ENCODE measurements at places on chromosomes 13 and 19. TPM values are rescaled to one million over a fixed set of nuclear protein-coding genes. Genes with fewer than 3 reads are reported as not detected.

The ZNF724 gene
- 1.2 TPM for total RNA-seq

The PLPPR3 gene
- 0.27 TPM for total RNA-seq

The KBTBD6 gene
- 7.2 TPM for total RNA-seq

The VWA8 gene
- 29.9 TPM for total RNA-seq

The CEACAM3 gene
- 0.29 TPM for total RNA-seq

The IL17D gene
- total RNA-seq: 1.8 TPM

The ZNF175 gene
- total RNA-seq: 9.6 TPM

DNA sequence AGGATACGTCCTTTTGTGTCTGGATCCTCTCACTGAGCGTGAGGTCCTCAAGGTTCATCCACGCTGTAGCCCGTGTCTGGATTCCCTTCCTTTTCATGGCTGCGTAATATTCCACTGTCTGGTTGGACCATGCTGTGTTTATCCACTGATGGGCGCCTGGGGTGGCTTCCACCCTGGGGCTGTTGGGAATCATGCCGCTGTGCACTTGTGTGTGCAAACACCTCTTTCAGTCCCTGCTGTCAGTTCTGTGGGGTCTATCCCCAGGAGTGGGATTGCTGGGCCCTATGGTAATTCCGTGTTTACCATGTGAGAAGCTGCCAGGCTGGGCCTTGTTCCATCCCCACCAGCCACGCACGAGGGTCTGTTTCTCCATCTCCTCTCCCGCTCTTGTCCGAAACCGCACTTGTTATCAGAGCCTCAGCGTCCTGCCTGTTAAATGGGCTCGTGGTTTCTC is 98.6 kb downstream of the GADD45B start:
- DNase-seq: no peak

DNA sequence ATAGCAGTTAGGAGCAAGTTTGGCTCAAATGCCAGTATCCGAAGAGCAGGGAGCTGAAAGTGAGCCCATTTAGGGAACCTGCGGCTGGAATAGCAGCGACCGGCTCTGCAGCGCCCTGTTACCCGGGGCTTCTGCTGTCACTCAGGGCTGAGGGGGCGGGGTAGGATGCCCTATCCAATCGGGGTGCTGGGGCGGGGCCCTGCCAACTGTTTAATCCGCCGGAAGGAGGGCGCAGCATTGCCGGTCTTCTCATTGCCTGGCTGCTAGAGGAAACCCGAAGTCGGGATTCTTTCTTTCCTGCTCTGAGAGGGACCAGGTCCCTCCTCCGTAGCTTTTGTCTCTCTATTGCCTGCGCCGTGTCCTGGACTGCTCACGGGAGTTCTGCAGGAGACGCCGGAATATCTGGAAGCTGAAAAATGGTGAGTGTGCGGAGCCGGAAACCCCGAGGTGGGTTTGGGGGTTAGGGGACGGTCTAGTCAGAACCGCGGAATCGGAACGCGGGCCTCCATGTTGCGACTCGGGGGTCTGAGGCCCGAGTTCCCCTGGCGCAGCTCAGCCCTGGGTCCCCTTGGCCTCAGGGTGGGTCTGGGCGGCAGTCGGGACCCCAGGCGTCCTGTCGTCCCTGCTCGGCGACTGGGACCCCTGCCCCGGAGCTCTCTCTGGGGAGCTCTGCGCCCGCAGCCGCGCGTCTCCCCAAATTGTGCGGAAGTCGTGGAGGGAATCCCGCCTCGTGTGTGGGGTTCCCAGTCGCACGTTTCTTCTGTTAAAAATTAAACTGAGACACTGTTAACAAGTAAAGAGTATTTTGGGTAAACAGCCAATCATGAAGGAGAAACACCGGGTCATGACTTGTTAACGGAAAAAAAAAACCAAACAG is 22.8 kb downstream of the ZNF763 start:
- peak; percentile 99 for DNase-seq

DNA sequence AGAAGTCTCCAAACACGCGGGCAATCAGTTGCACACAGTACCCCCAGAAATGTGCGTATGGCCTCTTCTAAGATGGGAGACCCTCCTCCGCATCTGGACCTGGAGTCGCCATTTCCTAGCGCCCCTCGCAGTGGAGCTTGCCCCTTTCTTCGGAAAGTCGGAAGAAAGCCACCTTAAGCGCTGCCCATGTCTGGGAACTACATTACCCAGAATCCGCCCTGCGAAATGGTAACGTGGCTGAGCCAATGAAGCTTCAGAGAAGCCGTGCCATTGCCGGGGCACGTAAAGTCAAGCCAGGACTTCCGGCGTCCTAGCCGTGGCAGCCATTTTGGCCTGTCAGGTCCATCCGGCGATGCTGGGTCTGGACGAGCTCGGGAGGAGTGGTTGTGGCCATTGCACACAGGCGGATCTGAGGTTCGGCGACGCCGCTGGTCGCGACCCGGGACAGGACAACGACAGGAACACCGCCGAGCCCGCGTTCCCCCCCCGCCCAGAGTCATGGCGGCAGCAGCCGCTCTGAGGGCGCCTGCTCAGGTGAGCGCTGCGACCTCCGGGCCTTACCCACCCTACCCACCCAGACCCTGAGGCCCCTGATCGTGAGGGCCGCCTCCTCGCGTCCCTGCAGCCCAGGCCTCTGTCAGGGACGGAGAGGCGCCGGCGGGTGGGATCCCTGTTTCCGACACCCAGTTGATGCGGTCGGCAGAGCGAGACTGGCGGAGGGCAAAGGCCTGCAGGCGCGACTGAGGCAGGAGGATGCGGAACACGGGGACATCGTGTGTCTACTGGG is at the start of gene ZNF586:
Gene ZNF586 (plus strand): TSS at position 332 of the 787 bp plus-strand sequence. CDS start 167 bp downstream, at position 499.
- peak; percentile 94 for DNase-seq

- DNase-seq: no peak
Measured at GRCh38 chr19:31127134-31127967, 221.9 kb downstream of the TSHZ3 start.

- no peak for DNase-seq
Measured at GRCh38 chr13:20993211-20993610, 68.2 kb downstream of the LATS2 start.

DNA sequence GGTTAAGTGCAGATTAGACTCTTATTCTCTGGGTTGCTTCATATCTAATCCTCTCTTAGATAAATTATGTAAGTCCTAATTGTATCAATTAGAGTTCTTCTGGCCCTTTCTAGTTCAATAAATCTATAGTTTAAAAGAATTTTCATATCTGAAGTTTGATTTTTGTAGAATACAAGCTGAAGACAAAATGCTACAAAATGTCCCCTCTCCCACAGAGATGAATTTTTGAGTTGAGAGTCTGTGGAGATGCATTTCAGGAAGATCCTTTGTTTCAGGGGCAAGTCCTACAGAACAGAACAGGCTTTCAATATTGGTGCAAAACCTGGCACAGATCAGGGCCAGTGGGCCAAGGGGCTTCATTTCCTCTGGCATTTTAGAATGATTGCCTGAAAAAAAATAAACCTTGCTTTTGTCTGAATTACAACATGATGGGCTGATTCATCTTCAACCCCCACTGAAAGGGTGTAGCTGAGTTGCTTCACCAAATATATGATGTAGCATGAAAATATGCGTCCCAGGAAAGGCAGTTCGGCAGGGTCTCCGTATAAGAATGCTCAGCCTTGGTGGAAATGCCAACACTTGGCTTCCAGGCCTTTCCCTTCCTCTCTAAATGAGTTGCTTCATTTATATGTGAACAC is 6.4 kb upstream of the IPO5 start:
- no peak for DNase-seq

DNA sequence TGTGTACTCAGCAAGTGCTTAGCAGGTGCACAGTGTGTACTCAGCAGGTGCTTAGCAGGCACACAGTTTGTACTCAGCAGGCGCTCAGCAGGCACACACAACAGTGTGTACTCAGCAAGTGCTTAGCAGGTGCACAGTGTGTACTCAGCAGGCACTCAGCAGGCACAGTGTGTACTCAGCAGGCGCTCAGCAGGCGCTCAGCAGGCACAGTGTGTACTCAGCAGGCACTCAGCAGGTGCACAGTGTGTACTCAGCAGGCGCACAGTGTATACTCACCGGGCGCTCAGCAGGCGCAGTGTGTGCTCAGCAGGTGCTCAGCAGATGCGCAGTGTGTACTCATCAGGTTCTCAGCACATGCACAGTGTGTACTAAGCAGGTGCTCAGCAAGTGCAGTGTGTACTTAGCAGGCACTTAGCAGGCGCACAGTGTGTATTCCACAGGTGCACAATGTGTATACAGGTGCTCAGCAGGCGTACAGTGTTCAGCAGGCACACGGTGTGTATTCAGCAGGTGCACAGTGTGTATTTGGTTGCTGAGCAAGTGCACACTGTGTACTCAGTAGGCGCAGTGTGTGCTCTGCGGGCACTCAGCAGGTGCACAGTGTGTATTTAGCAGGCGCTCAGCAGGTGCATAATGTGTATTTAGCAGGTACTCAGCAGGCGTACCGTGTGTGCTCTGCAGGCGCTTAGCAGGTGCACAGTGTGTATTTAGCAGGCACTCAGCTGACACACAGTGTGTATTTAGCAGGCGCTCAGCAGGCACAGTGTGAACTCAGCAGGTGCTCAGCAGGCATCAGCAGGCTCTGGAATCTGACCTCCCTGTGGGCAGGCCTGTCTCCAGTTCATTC is 15.1 kb downstream of the CRTC1 start:
- DNase-seq: no peak

DNA sequence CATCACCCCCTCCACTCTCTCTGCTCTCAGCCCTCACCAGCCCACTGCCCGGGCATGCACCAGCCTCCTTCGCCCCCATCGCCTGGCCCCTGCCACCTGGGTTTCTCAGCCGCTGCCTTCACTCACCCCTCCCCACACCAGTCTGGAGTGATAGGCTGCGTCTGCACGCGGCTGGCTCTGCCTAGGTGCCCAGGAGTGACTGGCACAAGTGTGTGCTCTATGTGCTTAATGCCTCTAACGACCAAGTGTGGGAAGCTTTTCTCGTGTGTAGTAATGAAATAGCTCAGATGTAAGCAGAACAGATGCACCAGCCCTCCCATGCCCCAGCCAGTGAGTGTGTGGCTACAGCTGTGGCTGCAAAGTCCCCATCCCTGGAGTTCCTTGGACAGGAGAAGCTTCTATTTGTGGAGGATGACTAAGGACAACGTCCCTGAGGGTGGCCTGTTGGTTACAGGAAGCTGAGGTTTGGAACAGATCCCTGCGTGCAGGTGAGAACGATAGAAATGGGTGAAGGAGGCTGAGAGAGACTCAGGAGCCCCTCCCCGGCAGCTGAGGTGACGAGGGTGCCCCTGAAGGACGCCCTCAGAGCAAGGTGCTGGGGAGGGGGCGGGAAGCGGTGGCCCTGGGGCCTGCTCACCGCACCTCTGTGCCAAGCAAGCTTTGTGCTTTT is 35.6 kb downstream of the ATP11A start:
- DNase-seq: no peak

DNA sequence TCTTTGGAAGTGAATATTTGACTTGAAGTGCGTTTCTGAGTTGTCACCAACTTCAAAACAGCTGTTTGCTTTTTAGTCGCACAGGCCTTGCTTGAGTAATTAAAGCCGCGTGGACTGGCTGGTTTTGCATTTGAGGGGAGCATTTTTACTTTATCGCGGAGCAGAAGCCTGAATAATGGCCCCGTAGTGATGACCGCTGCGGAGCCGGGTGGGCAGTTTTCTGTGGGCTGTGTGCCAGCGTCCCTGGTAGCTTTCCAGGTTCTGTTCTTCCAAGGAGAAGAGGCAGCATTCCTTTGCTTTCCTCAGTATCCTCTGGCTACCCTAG is 1.1 kb downstream of the NAA16 start:
- DNase-seq: peak; percentile 57

- no peak for DNase-seq
Measured at GRCh38 chr19:8206147-8207087, 2.8 kb upstream of the CERS4 start.

GRCh38 chr13:42001580-42001979 is 40.7 kb upstream of the VWA8 start:
- peak; percentile 37 for DNase-seq

DNA sequence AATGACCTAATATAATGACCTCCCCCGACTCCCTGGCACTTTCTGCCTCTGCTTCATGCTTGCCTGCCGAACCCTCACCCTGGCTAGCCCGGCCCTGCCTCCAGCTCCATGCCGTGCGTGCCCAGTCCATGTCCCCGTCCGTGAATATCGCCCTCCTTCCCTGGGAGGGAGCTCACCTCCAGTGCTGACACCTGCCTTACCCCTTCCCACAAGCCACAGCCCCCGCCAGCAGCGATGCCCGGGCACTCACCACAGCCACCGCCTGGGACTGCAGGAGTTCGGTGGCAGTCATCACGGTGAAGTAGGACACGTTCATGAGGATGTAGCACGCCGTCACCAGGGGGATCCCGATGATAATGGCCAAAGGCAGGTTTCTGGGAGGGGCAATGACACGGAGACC is 10.0 kb downstream of the SLC7A9 start:
- no peak for DNase-seq

DNA sequence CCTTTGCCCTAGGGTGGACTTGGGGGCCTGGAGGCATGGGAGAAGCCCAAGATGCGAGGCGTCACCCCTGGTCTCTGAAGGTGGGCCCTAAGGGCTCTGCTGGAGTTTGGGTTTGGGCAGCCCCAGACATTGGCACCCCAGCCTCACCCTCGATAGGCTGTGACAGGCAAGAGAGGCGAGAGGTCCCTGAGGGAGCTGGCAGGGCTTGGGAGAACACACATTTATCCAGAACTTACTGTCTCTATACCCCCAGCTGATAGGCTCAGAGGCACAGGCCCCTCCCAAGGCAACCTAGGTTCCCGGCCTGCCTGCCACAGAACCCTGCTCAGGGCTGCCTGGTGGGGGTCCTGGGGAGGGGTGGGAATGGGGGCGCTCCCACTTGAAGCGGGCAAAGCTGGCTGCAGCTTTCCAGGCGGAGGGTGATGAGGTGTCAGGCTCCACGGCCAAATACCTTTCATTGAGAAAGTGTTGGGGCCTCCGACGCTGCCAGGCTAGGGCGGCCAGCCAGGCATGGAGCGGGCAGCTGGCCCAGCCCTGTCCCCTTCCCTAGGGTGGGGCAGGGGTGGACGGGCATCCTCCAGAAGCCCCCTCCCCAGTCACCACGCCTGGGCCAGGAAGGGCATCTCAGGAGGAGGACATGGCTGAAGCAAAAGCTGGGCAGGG is 9.7 kb downstream of the CILP2 start:
- no peak for DNase-seq

- DNase-seq: no peak
Measured at GRCh38 chr19:16301999-16302694, 22.5 kb upstream of the KLF2 start.

GRCh38 chr13:50679321-50679720 is 164.2 kb downstream of the DLEU7 start:
- DNase-seq: no peak

GRCh38 chr13:20272588-20273171 is 40.6 kb upstream of the GJB6 start:
- no peak for DNase-seq

GRCh38 chr19:8459520-8460270 is 14.9 kb downstream of the HNRNPM start:
- DNase-seq: no peak

- DNase-seq: no peak
Measured at GRCh38 chr19:19109601-19110000, 28.7 kb downstream of the TMEM161A start.

DNA sequence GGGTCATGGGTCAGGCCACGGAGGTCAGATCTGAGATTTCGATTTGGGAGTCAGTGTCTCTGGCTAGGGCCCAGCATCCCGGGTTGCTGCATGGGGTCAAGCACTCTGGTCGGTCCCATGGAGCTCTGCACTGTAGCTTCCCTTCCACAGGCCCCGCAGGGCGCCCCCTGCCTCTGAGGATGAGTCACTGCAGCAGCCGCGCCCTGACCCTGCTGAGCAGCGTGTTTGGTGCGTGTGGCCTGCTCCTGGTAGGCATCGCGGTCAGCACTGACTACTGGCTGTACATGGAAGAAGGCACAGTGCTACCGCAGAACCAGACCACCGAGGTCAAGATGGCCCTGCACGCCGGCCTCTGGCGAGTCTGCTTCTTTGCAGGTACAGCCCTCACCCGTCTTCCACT is 3.6 kb downstream of the CACNG7 start:
- DNase-seq: no peak

- DNase-seq: no peak
Measured at GRCh38 chr19:39276740-39277139, 8.5 kb downstream of the IFNL2 start.
